ENCODE measurements at places on chromosomes 3 and 15.

DNA sequence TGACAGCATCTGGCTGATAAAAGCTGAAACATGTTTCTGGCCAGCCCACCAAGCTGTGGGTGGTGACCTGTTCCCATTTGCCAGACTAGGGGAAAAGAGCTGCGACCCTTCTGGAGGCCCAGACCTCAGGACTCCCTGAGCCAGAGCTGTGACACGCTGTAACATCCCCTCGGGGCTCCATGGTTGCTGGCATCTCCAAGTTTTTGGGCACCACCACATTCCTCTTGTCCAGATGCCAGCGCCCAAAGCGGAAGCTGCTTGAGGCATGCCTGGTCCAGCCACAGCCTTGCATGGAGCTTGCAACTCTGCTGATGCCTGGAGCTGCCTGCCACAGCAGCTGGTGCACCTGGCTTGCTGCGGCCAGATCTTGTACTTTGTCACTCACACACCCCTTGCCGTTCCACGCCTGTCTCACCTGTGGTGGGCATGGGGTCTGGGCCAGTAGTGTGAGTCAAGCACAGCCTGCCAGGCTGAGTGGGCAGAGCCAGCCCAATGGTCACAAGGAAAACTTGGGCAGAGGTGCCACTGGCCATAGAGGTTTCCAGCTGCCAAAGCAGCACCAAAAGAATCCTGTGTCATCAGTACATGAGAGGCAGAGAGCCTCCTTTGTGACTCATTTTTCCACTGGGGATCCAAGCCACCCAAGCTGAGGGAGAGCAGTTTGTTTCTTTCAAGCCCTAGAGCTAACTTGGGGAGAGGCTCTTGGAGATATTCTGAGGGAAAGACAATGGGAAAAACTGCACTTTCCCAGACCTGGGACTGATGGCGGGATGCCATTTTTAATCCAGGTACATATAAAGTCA is 45.7 kb upstream of the PTX3 start:
- DNase-seq, result no peak

DNA sequence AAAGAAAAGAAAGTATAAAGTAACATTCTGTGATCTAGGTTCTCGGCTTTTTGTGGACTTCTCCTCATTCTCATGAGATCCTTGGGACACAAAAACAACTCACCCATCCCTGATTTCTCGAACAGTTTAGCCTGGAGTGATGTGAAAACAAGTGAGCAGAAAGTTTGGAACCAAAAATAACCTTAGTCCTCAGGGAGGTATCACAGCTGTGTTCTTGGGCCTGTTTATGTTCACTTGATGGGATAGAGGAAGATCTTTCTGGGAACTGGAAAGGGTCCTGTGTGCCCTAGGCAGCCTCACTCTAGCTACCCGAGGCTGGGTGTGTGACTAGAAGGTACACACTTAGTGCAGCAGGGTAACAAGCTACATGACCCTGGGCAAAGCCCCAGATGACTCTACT is 308.8 kb upstream of the PDZRN3 start:
- no peak for DNase-seq

DNA sequence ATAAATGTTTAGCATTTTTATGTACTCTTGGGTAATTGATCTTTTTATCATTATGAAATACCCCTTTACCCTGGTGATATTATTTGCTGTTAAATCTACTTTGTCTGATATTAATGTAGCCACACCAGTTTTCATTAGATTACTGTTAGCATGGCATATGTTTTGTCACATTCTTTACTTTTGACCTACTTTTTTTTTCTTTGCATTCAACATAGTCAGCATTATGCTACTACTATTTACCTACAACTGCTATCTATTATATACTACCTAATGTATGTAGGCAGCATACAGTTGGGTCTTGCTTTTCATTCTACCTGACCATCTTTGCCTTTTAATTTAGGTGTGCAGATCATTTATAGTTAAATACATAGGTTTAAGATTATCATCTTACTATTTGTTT is 1429.6 kb upstream of the ALCAM start:
- DNase-seq, result no peak

- DNase-seq, result no peak
Measured at GRCh38 chr3:46091741-46092701, 64.7 kb upstream of the XCR1 start.

DNA sequence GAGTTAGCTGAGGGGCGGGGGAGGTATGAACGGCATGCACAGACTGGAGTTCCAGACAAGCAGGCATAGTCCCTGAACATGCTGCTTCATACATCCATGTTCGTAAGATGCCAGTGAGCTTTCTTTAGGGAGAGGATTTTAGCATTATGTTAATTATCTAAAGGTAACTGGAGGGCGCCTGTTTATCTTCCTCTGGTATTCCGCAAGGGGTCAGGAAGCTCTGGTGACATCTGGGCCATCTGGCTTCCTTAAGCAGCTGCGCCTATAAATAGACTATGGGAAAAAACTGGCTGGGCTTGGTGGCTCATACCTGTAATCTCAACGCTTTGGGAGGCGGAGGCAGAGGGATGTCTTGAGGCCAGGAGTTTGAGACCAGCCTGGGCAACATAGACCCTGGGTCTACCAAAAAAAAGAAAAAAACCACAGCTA is 1.5 kb upstream of the FBXO22 start:
- DNase-seq, result no peak

GRCh38 chr3:64730681-64731080 is 42.9 kb upstream of the ADAMTS9 start:
- DNase-seq, result no peak

- no peak for DNase-seq
Measured at GRCh38 chr3:38549957-38550840, 54.1 kb downstream of the EXOG start.

DNA sequence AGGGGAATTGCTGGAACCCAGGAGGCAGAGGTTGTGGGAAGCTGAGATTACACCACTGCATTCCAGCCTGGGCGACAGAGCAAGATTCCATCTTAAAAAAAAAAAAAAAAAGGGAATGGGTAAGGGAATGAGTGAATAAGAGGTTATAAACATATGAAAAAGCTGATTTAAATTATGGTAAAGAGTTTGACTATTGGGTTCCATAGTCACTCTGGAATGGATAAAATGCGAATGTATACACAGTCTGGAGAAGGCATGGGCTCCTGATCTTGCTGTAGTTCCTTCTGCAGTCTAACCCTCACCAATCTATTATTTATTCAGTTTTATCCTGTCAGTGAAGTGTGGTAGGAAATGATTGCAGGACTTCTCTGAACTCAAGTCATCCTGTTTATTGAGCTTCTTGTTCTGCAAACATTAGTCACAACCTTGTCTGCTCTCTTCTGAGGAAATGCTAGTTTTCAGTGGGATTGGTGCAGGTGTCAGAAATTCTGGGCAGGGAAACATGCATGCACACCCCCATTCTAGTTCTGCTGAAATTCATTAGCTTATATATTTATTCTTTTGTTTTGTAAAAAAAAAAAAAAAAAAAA is 190.9 kb upstream of the CFAP20DC start:
- DNase-seq, result no peak

- DNase-seq, result no peak
Measured at GRCh38 chr3:152706991-152707713, 127.8 kb upstream of the P2RY1 start.

DNA sequence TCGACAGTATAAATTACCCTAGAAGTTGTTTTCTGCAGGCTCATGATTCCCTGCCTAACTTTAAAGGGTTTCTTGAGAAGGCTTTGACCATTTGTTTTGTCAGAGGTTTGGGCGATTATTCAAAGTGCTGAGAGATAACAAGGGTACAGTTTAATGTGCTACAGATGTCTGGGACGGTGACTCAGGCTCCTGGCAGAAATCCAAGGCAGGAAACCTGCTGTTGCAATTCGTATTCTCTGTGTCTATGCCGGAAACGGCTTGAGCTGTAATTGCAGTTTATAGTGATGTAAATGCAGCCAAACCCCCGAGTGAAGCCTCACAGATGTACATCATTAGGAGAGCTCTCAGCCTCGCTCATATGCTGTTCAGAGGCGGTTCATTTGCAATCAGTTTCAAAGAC is 65.6 kb downstream of the SYNPR start:
- peak; percentile 2 for DNase-seq

DNA sequence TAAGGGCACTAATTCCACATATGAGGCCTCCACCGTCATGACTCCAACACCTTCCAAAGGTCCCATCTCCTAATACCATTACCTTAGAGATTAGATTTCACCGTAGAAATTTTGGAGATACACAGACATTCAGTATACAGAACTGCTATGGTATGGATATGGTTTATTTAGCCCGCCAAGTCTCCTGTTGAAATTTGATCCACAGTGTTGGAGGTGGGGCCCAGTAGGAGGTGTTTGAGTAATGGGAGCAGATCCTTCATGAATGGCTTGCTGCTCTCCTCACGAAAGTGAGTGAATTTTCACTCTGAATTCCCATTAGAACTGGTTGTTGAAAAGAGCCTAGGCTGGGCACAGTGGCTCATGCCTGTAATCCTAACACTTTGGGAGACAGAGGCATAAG is 7.4 kb downstream of the MKRN3 start:
- no peak for DNase-seq

DNA sequence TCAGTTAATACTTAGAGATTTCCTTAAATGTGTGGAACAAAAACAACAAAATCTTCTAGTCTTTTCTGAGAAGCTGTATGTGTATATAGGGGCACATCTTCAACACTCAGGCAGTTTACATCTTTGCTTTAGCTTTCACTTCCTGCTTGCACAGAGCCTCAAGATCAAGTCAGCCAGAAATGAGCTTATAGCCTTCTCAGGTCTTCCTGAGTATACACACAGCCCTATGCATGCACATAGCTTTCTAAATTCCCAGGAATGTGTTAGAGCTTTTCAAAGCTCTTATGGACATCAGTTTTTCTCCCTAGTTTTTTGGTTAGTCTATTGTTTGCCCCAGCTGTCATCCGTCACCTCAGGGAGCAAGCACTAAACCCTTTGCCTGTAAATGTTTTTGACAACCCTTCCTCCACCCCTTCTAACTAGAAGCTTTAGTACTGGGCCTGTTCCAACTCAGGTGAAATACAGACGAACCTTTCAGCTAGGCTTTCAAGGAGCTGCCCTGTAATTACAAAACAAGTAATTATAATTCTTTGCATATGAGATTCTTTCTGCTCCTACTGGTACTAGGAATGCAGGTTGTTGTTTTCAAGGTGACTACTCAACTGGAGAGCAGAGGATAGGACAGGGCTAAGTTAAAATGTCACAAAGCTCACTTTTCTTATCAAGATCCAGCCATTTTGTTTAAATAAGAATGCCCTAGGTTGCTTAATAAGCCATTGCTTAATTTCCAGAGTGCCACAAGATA is 22.6 kb upstream of the MTMR10 start:
- no peak for DNase-seq

DNA sequence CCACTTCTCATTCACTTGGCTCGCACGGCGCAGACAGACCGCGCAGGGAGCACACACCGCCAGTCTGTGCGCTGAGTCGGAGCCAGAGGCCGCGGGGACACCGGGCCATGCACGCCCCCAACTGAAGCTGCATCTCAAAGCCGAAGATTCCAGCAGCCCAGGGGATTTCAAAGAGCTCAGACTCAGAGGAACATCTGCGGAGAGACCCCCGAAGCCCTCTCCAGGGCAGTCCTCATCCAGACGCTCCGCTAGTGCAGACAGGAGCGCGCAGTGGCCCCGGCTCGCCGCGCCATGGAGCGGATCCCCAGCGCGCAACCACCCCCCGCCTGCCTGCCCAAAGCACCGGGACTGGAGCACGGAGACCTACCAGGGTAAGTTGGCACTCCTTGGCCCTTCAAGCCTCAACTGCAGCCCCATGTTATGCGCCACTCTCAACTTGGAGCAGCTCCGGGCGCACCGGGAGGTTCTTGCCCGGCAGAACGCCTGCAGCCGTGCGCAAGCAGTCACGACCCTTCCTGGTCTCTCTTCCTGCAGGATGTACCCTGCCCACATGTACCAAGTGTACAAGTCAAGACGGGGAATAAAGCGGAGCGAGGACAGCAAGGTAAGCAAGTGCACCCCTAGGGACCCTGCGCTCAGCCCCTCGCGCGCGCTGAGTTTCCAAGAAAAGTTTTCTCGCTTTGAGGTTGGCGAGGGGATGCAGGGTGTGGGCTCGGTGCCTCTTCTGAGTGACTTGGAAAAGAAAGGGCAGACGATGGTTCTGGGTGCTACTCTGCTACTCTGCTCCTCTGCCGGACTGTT is at the start of gene BHLHE40:
BHLHE40 (plus strand) TSS at position 10 of the 801 bp plus-strand sequence; CDS start at position 292, 282 bp downstream.
- peak; percentile 26 for DNase-seq

DNA sequence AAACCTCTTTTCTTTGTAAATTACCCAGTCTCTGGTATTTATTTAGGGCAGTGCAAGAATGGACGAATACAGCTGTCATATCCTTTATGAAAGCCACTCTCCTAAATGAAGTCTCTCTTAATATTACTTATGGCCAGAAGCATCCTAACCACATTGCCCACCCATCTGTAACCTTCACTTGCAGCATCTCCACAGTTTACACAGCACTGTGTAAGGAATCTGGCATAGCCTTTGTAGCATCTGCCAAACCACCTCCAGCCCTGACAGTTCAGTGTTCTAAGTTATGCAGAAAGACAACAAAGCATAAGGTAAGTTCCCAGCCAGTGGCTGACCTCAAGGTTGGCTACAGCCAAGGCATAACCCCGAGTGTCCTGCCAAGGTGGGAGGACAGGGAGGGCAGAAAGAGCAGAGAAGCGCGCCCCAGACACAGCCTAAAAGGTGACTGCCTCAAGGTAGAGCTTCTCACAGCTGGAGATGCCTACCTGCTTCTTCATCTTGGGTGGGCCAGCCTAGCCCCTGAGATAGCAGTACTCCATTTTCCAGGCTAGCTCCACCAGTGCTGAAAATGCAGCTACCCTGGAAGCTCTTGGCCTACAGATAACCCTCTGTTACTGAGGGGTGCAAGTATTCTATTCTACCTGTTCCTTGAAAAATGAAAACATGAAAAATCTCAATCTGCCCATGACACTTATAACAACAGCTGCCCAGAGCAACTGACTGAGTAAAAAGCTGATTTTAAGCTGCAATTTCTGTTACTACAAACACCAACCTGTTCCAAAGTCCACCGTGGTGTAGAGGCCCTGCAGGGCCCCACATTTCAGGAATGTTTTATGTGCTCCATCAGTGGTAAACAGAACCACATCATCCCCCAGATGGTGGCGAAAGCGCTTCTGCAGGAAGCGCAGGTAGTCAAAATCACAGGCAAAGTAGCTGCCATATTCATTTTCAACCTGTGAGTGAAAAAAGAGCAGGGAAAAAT is 39.3 kb downstream of the GLB1 start:
- DNase-seq, result no peak

- no peak for DNase-seq
Measured at GRCh38 chr3:167228135-167228534, 152.0 kb downstream of the ZBBX start.

DNA sequence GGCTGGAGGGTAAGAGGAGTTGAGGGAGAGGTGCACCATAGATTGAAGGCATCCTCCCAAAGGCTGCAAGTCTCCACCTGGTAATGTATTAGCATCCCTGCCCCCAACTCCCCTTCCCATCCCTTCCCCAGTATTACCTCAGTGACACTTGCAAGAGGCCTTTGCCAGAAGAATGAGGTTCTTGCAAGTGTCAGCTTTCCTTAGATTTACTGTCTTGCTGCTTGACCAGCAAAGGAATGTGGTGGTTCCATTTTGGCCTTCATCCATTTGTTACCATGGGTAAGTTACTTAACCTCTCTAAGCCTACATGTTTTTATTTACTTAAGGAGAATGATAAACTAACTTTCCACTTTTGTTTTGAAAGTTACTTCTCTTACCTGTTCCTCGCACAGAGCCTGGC is 108.9 kb downstream of the LRTM1 start:
- DNase-seq, result no peak
